ENCODE measurements at places on chromosomes 5 and 9.

DNA sequence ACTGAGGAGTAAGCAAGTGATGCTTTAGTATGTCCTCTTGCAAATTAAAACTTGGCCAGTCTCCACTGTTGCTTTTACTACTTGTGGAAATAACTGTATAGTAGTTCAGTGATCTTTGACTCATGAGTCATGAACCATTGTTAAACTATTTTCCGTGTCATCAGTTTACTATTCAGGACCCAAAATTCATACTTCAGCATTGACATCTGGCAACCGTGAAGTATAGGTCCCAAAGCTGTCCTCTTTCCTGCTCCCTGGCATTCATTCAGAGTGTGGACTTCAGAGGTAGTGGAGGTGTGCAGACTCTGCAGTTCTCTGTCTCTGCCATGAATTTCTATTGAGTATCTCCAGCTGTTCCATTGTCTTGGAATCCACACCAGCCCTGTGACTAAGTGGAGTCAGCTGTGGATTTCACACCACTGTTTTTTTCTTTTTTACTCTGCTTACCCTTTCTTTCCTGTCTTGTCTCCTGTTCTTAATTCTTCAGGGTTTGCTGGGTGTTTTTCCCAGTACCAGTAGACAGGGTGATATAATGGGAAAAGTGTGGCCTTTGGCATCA lies 7.5 kb downstream of the TDRD7 start:
- no peak for DNase-seq

GRCh38 chr9:4229252-4229651 lies 70.6 kb downstream of the GLIS3 start:
- no peak for DNase-seq

GRCh38 chr5:66655395-66656324 lies 59.5 kb downstream of the MAST4 start:
- no peak for DNase-seq

GRCh38 chr9:105679257-105680022 lies 14.9 kb upstream of the TMEM38B start:
- DNase-seq = no peak

GRCh38 chr9:92631452-92632343 lies 38.2 kb downstream of the IPPK start:
- no peak for DNase-seq

DNA sequence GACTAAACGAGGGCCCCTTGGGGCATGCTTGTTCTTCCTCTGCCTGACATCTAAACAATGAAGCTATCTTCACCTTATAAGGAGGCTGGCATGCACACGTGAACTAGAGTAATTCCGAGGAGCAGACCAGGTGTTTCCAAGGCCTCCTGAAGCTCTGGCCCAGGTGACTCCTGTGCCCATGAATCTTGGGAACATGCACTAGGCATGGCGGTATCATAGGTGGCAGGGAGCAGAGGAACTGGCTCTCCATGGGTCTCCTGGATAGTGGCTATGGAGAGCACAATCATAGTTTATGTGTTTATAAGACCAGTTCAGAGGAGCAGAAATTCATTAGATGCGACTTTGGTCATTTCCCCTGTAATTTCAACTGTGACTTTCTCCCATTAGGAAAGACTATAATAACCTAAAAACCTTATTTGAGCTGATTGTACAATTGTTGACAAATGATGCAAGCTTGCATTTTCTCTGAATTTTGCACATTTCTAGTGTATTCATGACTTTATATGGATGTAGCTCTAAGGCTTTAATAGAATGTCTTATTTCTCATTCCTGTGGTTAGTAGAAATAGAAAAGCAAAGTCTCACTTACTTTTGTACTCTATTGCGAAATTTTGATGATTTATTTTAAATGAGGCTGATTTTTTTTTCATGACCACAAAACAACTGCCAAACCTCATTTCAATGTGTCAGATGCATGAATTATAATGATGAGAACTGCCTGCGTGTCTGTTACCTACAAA lies 135.3 kb upstream of the RPS23 start:
- DNase-seq = no peak

- DNase-seq = no peak
These were observed 126.1 kb downstream of the GPBP1 start for GRCh38 chr5:57299986-57300385.

- DNase-seq = no peak
These were observed 516.0 kb downstream of the SPATA31D1 start for GRCh38 chr9:82504620-82505019.

DNA sequence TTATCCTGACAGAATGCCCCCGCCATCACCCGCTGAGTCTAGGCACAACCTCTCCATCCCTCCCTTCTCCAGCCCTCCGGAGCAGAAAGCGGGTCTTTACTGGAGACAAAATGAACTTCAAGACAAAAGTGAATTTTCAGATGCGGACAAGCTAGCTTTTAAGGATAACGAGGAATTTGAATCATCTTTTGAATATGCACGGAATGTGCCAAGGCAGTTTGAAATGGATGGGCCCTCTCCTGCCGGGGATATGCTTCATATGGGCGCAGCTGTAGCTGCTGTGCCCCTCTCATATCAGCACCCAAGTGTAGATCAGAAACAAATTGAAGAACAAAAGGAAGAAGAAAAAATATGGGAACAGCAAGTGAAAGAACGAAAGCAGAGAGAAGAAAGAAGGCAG lies 37.5 kb downstream of the CPLANE1 start:
- DNase-seq = no peak

DNA sequence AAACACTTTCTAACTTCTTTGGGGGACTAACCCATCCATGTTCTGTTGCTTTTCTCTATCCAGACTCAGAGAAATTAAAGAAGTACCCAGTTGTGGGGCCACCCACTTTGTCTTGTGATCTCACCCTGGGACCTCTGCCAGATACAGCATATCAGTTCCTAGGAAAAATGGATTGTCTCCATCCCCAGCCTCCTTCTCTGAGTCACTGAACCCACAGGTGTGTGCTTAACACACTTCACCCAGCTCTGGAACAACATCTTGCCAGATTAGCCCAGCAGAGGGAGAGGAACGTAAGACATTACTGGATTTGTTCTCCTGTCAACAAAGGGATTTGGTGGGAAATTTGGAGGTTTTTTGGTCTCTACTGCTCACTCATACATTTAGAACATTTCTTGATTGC lies 19.2 kb downstream of the FAM240B start:
- no peak for DNase-seq

GRCh38 chr9:134459164-134459563 lies 132.9 kb downstream of the RXRA start:
- no peak for DNase-seq

- peak; percentile 37 for DNase-seq
These were observed 134.9 kb upstream of the ADCY2 start for GRCh38 chr5:7261049-7261448.

DNA sequence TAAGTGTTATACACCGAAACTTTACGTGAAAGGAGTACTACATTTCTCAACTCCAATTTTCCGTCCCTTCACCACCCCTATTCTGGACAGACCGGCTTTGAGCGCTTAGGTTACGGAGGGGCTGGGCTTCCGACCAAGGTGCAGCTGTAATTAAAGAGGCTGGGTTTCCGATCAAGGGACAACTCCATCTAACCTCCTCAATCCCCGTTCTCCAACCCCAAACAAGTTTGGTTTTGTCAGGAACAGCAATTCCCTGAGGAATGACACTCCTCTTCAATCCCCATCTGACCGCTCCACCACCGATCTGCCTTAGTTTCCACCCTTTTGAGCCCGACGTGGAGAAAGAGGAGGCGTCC lies 577 bp downstream of the TUT7 start:
- peak; percentile 74 for DNase-seq

DNA sequence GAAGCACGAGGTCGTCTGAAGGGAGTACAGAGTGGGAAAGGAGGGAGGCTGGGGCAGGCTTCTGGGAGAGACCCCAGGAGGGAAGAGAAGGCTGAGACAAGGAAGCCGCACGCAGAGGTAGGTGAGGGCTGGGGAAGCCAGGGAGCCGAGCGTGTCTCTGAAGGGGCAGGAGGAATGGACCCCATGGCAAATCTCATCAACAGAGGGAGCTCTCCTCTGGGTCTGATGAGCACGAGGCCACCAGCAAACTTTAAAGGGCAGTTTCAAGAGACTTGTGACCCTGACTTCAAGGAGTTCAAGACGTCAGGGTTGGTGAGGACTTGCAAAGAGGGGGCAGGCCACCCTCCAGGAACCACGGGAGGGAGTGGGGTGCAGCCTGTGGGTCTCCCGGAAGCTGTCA lies 326.2 kb upstream of the IRX2 start:
- DNase-seq = no peak

GRCh38 chr5:80941496-80941895 lies 18.7 kb upstream of the RASGRF2 start:
- DNase-seq = no peak

GRCh38 chr9:115777610-115778009 lies 376.0 kb upstream of the PAPPA start:
- DNase-seq = no peak

GRCh38 chr5:2829239-2829638 lies 77.8 kb upstream of the IRX2 start:
- DNase-seq = no peak

GRCh38 chr5:153895266-153895665 lies 143.4 kb downstream of the FAM114A2 start:
- no peak for DNase-seq

DNA sequence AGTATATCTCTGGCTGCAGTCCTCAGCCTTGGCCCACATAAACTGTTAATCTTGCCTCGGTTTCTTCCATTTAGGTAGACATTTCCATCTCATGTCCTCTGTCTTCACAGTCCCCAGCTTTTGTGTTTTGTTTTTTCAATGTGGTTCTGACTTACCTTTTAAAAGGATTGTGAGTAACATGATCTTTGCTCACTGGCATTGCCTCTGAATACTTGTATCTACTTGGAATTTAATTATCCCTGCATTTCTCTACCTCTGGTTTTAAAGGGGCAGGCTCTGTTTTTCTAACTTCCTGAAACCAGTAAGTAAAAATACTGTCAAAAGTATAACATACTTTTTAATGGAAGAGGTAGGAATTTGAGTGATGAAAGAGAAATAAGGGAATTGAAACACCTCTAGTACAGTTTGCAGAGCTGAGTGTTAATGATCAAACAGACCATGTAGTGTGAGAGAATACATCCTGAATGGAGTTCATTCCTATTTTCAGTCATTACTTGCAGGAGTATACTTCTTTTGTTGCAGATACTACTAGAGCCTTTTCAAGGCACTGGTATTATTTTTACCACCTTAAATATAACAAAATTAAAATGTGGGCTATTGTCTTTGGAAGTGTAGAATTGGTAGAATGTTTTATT lies 62.6 kb downstream of the MTREX start:
- no peak for DNase-seq

GRCh38 chr5:58543723-58544122 lies 39.2 kb upstream of the RAB3C start:
- DNase-seq = no peak
